ENCODE measurements at places on chromosomes 5 and 9.

DNA sequence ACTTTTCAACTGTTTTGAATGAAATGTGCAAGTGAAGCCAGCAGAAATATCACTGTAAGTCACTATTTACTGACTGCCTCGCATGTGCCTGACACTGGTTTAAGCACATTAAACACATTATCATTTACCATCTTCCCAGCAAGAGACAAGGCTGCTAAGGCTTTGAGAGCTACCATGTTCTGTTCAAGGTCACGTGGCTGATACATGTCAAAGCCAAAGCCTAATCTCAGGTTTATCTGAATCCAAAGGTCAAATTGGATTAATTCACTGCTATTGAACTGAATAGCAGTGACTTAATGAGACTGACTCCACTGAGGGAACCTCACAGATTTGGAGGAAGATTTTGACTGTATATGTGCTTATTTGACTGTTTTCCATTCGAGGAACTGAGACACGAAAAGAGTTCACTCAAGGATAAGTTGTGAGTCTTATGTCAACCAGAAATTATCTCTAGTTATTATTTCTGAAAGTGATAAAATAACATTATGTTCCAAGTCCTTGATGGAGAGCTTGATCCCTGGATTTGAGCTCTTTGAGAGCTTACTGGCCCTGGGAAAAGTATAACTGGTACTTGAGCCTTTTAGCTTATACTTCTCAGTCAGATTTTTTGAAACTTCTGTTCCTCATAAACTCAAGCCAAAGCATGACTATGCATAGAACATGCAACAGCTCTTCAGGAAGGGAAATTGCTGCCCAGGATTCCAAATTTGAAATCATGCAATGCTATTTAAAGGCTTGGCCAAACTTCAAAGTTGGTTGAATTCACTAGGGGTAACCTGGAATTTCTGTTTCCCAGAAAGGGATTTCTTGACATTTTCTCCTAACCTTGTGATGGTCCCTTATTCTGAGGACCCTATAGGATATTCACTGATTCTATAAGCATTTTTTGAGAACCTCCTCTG is 23.4 kb upstream of the ARHGAP26 start:
- DNase-seq: no peak

DNA sequence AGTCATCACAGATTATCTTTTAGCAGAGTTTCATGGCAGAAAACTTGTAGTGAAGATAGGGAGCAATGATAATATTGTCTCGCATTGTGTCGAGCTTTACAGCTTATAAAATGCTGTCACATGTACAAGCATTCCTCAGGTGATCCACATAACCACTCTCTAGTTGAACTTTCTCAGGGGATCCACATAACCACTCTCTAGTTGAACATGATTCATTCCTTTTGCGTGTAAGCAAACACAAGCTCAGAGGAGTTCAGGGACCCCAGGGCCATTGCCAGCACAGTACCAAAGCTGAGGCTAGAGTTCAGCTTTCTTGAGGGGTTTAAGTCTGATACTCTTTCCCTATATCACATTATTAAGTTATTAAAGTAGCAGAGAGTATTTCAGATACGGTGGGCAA is 86.7 kb downstream of the CDH6 start:
- DNase-seq: no peak

- no peak for DNase-seq
These were observed 328.2 kb downstream of the BNC2 start for GRCh38 chr9:16542290-16542689.

GRCh38 chr5:2680979-2681378 is 70.5 kb downstream of the IRX2 start:
- DNase-seq: no peak

DNA sequence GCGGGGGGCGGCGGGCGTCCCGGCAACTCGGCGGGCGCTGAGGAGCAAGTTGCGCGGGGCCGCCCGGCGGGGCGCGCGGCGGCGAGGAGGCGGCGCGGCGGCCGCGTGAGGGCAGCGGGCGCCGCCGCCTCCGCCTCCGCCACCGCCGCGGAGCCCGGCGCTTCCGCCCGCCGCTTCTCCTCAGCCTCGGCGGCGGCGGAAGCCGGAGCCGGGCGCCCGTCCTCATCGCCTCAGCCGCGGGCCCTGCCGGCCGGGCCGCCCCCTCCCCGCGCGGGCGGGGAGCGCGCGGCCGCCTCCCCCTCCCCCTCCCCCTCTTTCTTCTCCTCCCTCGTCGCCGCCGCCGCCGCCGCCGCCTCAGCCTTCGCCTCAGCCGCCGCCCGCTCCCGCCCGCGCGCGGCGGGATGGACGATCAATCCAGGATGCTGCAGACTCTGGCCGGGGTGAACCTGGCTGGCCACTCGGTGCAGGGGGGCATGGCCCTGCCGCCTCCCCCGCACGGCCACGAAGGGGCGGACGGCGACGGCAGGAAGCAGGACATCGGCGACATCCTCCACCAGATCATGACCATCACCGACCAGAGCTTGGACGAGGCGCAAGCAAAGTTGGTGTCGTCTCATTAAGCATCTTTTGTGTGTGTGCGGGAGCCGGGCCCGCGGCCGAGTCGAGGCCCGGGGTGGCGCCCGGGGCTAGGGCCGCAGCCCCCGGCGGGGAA is at the start of gene PBX3:
Gene PBX3 (plus strand): TSS at position 321 of the 712 bp plus-strand sequence.
- DNase-seq: peak; percentile 63

DNA sequence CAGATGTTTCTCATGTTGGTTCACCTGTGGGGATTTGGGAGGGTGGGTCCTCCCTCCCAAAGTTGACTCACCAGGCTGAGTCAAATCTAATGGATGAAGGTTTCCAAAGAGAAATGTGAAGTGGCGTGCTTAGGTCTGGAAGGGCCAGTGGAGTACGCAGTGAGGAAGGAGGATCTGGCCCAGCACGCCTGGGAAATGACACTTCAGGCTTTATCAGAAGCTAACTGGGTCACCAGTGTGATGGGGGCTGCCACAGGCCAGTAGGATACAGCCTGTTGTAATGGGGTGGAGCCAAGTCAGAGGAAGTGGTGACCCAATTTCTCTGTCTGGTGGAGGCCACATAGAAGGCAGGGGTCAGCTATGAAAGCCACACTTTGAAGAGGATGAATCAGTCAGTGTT is 18.0 kb downstream of the POLR1E start:
- DNase-seq: no peak

Measured in ovary (tissue), 10 donors.